ENCODE measurements at places on chromosomes 16 and 17.

GRCh38 chr16:69834807-69835466 lies 72.8 kb downstream of the WWP2 start:
- no peak for DNase-seq

GRCh38 chr17:58084317-58084981 lies 1.2 kb downstream of the DYNLL2 start:
- DNase-seq = peak; percentile 21

DNA sequence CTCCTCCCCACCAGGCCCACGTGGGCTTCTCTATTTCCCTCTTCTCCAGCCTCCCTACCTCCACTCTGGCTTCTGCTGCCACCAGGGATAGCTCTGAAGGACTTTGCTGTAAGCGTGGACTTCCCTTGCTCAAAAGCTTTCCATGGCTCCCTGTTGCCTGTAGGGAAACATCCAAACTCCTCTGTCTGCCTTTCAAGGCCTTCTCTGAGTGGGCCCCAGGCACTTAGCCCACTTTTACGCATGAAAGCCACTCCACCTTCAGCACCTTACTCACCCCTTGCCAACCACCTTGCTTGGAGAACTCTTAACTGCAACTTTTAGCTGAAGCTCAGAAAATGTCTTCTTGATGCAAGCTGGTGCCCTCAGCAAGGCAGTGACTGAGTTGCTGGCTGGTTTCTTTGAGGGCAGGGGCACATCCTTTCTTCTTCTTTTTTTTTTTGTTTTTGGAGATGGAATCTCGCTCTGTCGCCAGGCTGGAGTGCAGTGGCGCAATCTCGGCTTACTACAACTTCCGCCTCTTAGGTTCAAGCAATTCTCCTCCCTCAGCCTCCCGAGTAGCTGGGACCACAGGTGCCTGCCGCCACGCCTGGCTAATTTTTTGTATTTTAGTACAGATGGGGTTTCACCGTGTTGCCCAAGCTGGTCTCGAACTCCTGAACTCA lies 52.0 kb upstream of the DLX4 start:
- no peak for DNase-seq

DNA sequence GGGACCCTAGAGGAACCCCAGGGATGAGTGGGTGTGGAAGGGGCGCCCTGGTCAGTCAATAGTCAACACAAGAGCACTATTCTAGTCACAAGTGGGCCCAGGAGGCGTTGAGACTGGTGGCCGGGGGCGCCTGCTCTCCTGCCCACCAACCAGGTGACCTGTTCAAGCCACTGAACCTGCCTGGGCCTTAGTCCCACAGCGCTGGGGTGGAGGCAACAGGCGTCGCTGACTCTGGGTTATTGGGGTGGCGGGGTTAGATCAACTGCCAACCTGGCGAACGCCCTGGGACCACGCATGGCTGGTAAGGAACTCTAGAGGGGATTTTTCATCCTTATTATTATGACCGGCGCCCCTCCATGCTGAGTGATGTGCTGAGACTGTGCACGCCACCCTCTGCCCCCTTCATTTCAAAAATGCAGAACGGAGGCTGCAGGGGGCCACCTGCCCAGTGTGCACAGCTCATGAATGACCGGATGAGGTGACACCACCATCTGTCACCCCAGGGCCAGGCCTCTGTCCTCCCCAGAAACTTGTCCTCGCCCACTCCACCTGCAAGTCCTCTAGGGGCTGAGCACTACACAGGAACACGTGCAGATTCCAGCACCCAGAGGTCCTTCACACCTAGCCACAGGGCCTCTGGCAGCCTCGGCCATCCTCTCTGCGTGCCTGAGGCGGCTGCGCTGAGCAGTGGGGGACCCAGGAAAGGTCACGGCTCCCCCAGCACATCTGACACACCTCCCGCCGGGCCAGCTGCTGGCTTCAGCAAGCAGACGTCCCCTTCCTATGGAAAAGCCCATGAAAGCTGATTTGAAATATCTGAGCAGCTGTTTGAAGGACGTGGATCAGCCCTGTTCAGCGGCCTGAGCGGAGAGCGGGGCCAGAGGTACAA lies 51.6 kb upstream of the DNAH17 start:
- no peak for DNase-seq

DNA sequence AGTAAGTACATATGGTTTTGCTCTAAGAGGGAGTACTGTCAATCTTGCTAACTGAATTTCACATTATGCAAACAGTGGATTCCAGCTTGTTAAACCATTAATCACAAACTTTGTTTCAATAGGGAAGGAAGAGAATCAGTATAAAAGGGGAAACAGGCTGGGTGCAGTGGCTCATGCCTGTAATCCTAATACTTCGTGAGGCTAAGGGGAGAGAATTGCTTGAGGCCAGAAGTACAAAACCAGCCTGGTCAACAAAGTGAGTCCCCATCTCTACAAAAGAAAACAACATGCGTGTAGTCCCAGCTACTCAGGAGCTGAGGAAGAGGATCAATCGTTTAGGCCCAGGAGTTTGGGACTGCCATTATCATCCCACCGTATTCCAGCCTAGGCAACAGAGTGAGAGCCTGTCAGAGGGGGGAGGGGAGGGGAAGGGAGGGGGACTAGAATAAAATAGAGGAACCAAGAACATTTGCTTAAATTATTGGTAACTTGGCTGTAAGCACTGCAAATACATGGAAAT lies 65.7 kb downstream of the FBXL20 start:
- no peak for DNase-seq

- DNase-seq = no peak
Observed at GRCh38 chr17:45703348-45703747, 80.8 kb upstream of the CRHR1 start.

GRCh38 chr17:42878123-42878880 lies 22.3 kb upstream of the G6PC1 start:
- no peak for DNase-seq

- DNase-seq = no peak
Observed at GRCh38 chr17:80565343-80566053, 20.9 kb downstream of the RPTOR start.

DNA sequence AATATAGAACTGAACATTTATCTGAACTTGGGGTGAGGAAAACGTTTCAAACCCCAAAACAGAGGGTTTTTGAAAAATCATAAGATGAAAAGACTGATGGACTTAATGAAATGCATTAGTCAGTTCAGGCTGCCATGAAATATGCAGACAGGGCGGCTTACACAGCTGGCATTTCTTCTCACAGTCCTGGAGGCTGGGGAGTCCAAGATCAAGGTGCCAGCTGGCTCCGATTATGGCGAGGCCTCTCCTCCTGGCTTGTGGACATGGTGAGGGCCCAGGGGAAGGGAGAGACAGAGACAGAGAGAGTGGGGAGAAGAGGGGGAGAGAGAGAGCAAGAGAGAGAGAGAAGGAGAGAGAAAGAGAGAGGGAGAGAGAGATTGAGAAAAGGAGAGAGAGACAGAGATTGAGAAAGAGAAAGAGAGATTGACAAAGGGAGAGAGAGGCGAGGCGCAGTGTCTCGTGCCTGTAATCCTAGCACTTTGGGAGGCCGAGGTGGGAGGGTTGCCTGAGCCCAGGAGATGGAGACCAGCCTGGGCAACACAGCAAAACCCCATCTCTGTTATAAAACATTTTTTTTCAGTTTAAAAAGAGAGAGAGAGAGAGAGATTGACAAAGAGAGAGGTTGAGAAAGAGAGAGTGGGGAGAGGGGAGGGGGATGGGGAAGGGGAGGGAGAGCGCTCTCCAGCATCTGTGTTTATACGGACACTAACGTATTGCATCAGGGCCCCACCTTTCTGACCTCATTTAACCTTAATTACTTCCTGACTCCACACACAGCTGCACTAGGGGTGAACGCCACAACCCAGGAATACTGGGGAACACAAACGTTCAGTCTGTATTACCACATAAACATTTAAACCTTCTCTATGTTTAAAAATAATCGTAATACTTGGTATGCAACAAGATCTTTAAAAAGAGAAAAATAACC lies 24.6 kb upstream of the RPH3AL start:
- DNase-seq = no peak

GRCh38 chr17:5715478-5715877 lies 131.2 kb upstream of the NLRP1 start:
- DNase-seq = no peak

- no peak for DNase-seq
Observed at GRCh38 chr17:80261159-80261894, 675 bp downstream of the RNF213 start.

- no peak for DNase-seq
Observed at GRCh38 chr16:71893888-71894228, 1.5 kb upstream of the IST1 start.

GRCh38 chr16:24736758-24737157 lies 7.3 kb downstream of the TNRC6A start:
- no peak for DNase-seq

- no peak for DNase-seq
Observed at GRCh38 chr16:52770828-52771227, 223.9 kb upstream of the TOX3 start.

DNA sequence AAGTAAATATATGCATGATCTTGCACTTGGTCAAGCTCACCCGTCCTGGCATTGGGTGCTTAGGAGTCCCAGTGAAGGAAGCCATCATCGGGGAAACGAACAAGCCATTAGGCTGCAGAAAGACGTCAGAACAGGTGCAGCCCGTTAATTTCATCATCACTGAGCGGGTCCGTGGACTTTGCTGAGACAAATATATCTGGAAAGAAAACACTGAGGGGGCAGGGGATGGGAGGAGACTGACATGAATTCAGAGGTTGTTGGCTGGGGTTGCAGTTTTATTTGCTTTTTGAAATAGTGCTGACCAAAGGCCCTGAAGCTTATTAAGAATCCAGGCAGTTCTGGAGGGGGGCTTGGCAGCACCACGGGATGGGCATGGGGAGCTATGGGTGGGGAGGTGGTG lies 207.2 kb downstream of the ENGASE start:
- DNase-seq = no peak

- DNase-seq = no peak
Observed at GRCh38 chr16:84159007-84159406, 13.9 kb downstream of the DNAAF1 start.
